ENCODE measurements at places on chromosomes 7 and 10.
A peak's percentile ranks its signal among the peaks of the same experiment; 100 is the strongest.

DNA sequence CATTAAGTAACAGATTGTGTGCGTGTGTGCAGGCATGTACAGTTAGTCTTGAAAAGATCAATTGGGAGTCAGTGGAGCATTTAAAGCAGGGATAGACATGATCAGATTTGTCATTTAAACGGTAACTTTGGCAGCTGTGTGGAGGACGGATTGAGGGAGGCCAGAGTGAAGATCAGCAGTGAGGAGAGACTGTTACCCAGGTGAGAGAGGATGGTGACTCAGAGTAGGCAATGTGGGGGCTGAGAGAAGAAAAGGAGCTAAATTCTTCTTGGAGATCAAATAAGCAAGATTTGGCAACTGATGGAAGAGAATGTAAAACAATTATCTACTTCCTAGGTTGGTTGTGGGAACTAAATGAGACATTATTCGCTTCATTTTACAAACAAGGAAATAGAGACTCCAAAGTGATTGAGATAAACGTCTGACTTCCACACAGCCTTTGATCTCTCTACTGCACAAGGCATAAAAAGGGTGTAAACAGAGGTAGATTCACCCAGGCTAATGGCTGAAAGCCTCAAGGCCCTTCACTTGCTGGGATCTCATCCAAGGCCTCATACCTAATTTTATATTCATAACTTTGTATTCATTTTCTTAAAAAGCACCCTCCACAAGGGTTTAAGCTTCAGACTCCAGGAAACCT is 665.1 kb upstream of the GALNT17 start:
- no peak for DNase-seq

GRCh38 chr7:54877683-54878082 is 118.7 kb upstream of the SEC61G start:
- peak; percentile 41 for DNase-seq

DNA sequence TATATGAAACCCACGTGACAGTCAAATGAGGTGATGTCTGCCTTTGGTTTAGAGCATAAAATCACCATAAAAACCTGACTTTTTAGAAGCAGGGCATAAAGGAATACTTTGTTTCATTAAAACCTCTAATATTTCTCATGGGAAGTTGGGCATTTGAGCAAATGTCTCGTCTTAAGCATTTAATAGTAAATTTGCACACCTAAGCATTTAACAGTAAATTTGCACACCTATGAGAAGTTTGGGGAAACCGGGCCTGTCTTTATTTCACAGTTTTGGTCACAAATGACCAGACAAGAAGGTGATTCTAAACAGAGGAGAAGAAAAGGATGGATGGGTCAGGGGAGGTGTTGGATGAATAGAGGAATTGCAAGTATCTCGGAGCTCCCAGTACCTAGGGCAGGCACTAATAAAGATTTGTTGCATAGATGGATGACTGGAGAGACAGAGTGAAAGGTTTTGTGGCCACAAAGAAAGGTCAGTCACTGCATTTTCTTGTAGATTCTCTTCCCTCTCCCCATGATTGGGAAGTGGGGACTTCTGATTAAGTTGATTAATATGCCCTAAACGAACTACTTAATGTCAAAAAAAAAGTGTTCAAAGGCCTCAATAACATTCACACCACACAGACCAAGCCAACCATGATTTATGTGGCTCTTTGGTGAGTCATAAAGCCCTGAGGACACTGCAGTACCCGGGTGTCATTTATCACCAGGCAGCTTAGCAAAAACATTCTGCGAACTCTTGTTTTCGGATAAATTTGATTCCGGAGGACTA is 158.2 kb downstream of the SPAG6 start:
- DNase-seq = no peak

DNA sequence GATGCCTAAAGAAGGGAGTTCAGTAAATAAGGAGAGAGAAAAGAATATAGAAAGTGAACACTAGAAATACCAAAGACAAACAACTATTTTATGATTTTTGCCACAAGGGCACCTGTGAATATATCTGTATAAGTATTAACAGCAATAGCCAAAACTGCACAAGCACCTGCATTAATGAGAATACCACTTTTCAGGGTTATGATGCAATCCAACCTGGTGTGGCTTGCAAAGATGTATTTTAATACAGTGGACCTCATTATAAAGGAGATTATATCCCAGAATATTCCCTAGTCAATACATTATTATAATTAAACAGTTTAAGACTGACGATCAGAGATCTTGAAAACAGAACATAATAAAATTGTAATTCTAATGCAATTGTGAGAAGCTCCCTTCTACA is 4.0 kb downstream of the BRAF start:
- no peak for DNase-seq

DNA sequence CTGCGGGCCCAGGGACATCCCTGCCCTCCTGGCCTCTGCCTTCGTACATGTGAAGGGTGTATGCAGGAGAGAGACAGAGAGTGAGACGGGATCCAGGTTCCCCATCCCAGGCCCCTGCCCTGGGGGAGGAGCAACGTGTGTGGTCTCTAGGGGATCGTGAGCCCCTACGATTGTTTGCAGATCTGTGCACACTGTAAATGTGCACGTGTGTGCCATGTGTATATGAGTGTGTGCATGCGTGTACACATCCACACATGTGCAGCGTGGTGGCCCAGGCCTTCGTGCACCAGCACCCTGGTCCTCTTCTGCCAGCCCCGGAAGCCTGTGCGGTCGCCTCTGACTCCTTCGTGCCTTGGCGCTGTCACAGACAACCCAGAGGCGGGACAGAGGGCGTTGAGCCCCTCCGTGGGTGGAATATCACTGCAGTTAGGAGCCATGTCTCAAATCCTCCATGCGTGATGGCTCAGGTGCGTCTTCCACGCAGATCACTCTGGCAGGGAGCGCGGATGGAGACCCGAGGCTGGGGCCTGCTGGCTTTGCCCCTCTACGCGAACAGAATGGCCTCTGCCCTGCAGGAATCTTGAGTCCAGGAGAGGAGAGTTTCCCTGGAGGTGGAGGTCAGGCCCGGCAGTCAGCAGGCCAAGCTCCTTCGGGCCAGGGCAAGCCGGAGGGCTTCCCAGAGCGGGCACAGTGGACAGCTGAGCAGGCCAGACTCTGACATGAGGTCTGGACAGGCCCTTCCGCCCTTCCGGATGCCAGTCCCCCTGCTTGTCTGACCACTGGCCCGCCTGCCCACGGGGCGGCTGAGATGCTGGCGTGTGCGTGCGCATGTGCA is 97.5 kb downstream of the UNCX start:
- DNase-seq = no peak

DNA sequence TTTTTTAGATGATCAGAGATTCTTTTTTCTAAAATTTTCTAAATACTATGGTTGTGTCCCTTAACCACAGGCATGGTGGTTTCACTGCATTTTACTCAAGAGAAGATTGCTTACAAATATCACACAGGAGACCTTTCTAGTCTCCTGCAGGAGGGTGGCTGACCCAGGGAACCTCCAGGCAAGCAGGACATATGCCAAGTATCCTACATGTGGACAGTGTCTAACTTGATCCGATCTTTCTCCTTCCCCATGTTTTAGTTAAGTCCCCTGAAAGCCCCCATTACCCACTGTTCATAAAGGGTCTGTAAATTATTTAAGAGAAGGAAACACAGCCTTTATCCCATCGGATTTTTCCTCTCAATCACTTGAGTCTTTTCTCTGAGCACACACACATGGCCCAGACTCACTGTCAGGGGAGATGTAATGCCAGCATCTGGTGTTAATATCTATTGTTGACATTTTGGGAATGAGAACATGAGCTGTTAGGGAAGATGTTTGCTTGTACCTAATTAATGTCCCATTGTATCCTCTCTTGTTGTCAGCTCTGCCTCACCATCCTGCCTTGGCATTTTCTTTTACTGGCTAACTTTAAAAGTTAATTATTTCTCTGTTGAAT is 755.2 kb downstream of the AUTS2 start:
- no peak for DNase-seq

- DNase-seq = peak; percentile 62
Observed at GRCh38 chr7:801940-802381, 30.3 kb upstream of the SUN1 start.

- DNase-seq = no peak
Observed at GRCh38 chr7:130266258-130266960, at the start of gene CPA2. Gene CPA2 (plus strand): TSS chr7:130266863. CDS start chr7:130266882, 19 bp downstream.

- no peak for DNase-seq
Observed at GRCh38 chr10:34575882-34576281, 239.2 kb downstream of the PARD3 start.

DNA sequence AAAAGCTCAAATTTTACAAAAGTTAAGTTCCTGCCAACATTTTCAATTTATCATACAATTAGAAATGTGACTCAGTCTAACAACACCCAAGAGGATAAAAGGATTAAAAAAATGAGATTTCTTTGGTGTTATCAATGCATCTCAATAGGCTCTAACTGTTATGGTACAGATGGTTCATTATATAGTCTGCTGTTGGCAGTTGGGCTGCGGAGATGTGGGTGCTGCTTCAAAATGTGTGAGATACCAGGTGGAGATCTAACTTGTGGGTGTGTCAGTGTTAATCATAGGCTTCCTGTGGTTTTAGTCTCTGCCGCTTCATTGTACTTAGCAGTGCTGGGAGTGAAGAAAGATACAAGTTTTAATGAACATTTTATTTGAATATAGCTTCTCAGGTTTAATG is 231.2 kb downstream of the EXOC4 start:
- no peak for DNase-seq

DNA sequence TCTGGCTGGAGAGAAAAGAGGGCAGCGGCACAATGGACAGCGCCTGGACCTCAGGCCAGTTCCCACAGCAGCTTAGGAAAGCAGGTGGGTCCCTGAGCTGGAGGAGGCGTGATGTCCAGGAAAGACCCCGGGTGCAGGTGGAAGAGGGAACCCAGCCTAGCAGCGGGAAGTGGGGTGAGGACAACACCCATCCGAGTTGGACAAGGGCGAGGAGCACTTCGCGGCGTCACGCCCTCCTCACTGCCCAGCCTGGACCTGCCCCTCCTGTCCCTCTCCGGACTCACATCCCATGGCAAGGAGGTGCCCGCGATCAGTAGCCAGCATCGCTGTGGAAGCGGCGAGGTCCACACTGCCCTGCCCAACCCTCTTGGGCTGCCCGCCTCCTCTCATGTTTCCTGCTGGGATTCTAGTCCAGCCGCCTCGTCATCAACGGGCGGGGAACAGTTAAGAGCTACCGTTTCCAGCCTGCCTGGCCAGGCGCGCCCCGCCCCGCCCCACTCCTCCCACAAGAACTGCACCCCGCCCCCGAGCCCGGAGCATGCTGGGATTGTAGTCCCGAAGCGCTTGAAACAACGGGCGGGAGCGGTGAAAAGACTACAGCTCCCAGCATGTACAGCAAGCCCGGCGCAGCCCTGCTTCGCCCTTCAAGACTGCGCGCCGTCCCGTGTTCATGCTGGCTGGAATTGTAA is 930.6 kb upstream of the ZNF722 start:
- DNase-seq = peak; percentile 65

DNA sequence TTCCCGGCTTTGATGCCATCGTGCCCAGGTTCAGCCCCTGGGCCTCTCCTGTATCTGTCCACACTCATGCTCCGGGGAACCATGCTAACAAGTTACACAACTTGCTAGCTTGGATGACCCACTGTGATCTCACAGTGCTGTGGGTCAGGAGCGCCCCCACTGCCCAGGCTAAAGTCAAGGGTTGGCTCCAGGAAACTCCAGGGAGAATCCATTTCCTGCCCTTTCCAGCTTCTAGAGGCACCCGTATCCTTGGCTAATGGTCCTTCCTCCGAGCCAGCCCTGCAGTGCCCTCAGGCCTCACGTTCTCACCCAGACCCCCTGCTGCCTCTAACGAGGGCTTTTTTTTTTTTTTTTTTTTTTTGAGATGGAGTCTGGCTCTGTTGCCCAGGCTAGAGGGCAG is 19.5 kb downstream of the AMZ1 start:
- no peak for DNase-seq

GRCh38 chr7:31029251-31030042 is 22.7 kb upstream of the ADCYAP1R1 start:
- no peak for DNase-seq

DNA sequence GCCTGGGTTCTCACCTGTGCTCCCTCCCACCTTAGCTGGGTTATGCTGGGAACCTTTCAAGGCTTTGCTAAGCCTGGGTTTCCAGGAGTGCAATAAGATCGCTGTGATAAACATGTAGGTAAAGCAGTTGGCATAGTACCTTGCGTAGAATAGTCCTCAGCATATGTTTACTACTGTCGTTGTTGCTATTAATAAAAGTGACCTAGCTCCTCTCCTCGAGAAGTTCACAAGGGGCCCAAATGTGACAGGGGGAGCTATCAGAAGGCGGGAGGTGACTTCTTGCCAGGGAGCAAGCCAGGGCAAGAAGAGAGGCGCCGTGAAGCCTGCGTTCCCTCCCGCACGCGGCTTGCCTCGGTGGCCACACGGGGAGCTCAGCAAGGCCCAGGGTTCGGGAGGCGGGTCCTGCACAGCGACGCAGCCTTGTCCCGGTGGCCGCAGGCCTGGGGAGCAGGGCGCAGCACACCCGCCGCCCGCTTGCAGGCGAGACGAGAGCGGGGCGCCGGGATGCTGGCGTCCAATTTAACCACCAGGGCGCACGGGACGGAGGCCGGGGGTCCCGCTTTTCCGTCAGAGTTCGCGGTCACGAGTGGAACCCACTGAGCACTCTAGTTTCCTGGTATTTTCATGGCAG is 106.2 kb downstream of the SNX10 start:
- peak; percentile 13 for DNase-seq

GRCh38 chr7:99126921-99127553 is 16.9 kb downstream of the SMURF1 start:
- no peak for DNase-seq

DNA sequence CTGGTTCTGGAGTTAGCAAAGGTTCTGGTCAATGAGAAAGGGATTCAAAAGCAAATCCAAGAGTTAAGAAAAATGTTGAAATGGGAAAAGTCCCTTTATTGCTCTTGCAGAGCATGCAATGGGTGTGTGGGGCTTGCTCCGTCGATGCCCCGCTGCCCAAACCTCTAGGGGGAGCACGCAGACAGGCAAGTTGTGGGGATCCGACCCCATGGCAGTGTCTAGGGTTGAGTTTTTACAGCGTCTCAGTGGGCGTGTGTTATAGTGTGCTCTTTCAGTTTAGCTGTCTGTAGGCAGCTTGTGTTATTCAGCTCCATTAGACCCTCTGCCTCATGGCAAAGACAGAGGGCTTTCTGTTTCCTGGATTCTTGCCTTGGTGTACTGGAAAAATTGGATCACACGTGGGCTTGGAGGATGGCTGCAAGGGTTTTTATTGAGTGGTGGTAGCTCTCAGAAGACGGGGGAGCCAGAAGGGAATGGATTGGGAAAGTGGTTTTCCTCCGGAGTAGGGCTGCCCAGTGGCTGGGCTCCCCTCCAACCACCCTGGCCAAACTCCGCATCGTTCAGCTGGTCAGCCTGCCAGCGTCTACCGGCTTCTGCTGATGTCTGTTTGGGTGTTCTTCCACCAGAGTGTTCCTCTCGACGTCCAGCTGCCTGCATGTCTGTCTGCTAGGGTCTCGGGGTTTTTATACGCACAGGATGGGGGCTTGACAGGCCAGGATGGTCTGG is 102.3 kb upstream of the PLXDC2 start:
- no peak for DNase-seq

GRCh38 chr7:22726907-22727713 is at the start of gene IL6:
Gene IL6 (plus strand): TSS chr7:22727200. CDS start chr7:22727263, 63 bp downstream.
- peak; percentile 85 for DNase-seq

- no peak for DNase-seq
Observed at GRCh38 chr10:34359435-34359813, 455.7 kb downstream of the PARD3 start.

- no peak for DNase-seq
Observed at GRCh38 chr7:37341033-37341630, 107.5 kb downstream of the ELMO1 start.

- DNase-seq = no peak
Observed at GRCh38 chr10:13994932-13995331, 335.8 kb downstream of the FRMD4A start.
